GM13977 (cell line): ENCODE measurements at places on chromosomes 4 and X.

DNA sequence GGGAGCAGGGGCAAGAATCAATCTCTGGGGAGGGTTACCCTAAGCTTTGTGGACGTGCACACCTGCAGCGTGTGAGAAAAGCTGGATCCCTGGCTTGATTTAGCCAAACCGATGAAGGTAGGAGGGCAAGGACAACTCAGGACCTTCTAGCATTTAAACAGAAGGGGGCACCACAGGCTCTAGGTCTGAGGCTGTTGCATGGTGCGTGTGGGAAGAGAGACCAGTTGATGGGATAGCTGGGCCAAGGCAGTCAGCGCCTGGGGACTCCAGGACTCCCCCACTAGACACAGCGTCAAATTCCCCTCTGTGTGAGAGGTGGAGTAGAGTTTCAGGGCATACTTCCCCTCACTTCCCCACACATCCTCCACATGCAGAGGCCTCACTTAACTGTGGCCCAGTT, 4.3 kb downstream of the GABRQ start:
- no peak for DNase-seq

DNA sequence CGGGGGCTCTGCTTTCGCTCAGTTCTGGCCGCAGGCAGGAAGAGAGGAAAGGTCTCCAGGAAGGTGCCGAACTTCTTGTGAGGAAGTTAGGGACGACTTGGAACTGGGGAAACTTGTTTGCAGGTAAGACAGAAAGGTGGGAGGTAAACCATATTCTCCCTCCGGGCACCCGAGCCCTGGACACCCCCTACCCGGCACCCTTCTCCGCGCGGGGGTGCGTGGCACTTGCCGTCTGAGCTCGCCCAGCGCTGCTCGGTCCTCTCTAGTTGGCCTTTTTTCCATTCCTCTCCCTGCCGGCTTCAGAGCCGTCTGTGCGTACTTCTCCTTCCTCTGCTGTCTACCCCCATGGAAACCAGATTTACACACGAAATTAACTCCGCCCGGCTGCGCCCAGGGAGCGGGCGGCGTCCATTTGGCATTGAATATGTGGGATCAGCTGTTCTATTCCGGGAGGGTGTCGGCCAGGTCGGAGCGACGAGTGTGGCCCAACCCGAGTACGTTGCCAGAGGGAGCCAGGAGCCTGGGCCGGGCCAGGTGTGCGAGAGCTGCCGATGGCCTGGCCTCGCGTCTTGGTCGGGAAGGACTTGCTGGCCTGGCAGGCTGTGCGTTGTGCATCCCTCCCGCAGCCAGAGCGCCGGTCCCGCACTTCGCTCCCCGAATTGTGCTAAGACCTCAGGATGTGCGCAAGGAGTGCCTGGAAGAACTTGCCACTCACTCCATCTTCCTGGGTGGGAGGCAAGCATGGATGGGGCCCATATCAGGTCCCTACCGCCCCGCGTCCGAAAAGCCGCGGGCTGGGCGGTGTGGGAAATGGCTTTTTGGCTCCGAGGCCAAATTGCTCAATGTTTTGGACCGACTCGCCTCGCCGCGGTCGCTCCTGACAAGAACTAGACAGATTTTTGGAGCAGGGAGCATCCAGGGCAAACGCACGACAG, 1.7 kb downstream of the PDGFRA start:
- DNase-seq, result peak; percentile 31

DNA sequence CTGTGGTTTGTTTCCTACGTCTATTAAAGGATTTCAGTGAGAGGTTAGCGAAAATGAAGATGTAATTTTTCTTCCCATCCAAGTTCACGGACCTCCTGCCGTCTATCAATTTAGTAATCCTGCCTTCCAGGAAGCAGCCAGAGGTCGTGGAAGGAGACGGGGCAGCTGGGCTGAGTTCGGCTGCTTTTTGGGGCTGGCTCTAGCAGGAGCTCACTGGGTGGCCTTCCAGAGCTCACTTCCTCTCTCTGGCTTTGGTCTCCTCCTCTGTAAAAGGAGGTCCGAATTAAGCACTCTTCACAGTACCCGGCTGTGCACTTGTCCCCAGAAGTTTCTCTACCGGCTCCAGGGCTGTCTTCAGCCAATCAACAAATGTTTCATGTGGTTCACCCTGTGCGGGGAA, 295.4 kb downstream of the BCOR start:
- DNase-seq, result no peak

DNA sequence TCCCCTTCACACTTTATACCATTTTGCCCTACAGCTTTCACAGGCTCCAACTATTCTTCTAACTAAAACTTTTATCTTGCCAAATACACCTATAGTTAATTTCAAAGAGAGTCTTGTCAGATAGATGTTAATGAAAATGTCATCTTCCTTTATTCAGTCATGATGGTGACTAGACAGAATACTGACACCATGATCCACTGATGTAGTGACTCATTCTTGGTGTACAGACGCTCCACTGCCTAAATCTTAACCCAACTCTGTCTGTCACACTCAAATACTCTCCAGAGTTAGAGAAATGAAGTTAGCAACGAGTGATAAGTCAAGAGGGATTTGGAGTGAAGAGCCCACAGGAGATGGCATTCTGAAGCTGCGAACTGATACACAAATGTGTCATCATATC, 32.1 kb upstream of the HDAC8 start:
- no peak for DNase-seq

DNA sequence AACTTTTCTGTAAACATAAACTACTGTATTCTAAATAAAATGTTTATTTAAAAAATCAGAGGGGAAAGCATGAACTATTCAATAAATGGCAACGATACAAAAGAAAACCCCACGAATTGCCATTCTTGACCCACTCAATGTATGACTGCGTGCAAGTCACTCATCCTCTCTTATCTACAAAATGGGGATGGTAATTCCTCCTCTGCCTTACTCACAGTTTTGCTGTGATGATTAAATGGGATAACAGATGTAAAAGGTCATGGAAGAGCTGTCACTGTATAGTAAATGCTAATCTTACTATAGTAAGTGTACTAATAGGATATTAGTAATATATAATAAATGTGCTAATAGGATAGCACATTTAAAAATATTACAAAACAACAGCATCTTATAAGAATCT, 173.4 kb downstream of the SCFD2 start:
- DNase-seq, result no peak

DNA sequence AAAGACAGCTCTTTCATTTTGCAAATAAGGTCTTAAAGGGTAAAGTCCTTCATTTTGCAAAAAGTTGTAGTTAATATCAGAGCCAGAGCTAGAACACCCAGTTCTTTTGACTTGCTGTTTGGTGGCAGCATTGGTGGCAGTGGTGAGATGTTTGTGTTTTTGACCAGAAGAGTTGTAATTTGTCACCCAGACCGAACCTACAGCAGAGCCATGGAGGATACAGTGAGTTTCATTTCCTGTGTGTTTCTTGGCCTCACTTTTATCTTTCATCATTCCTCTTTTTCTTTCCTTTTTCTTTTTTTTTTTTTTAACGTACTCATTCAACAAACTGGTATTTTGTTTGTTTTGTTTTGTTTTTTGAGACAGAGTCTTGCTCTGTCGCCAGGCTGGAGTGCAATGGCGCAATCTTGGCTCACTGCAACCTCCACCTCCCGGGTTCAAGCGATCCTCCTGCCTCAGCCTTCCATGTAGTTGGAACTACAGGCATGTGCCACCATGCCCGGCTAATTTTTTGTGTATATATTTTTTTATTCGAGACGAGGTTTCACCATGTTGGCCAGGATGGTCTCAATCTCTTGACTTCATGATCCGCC, 116.4 kb downstream of the AFF1 start:
- DNase-seq, result no peak

- DNase-seq, result no peak
Measured at GRCh38 chrX:29488919-29489318, 726.4 kb upstream of the MAGEB2 start.

GRCh38 chr4:88697141-88697540, 488 bp downstream of the NAP1L5 start:
- DNase-seq, result no peak

GRCh38 chrX:49042581-49043219, 457 bp downstream of the TFE3 start:
- no peak for DNase-seq

GRCh38 chr4:74023709-74024108, 14.8 kb downstream of the CXCL3 start:
- DNase-seq, result no peak

- DNase-seq, result no peak
Measured at GRCh38 chr4:6986072-6986780, 56.9 kb upstream of the TADA2B start.

DNA sequence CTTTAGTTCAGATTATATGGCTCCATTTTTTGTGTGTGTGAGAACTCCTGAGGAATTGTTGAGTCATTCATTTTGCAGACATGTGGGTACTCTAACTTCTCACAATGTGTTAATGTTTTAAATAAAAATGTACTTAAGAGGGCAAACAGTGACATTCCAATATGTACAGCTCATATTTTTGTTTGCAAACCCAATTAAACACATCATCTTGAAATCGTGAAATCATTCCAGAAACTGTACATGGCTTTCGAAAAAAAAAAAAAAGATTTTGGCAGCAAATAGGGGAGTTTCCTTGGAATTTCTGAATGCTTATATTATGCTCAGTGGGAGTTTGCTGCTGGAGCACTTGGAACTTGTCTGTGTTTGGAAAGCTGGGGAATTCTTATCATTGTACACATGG, 85.0 kb downstream of the HPGD start:
- no peak for DNase-seq

- no peak for DNase-seq
Measured at GRCh38 chrX:150202641-150203247, 160.4 kb upstream of the MAMLD1 start.

DNA sequence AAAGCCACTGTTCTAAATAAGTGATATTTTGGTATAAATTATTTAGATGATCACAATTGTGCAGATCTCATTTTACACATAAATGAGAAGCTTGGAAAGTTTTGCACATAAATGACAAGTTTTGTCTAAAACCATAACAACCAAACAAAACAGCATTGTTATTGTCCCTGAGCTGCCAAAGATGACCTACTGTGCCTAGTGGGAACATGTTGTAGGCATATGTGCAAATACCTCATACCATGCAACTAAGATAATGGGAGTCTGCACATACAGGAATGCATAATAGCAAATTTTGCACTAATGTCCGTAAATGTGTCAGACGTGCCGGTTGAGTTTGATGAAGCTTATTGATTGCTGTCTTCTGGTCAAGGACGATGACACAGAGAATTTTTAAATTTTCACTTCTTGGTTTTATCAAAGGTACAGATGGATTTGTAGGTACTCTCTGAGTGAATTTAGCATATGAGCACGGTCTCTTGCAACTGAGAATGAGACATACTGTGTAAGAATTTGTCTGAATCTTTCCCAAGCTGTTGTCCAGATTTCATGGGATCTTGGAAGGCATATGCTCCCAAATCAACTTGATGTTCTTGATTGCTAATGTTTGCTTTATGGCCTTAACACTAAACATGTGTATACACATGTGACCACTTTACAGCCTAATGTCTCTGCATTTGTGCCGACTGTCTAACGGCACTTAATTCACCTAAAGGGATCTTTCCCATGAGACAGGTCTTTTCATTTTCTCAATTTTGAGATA, 1133.5 kb downstream of the FAT4 start:
- no peak for DNase-seq
